ENCODE measurements at places on chromosomes 3 and 15.
A peak's percentile ranks its signal among the peaks of the same experiment; 100 is the strongest.

GRCh38 chr3:73291541-73291940, 230.1 kb downstream of the EBLN2 start:
- no peak for DNase-seq

DNA sequence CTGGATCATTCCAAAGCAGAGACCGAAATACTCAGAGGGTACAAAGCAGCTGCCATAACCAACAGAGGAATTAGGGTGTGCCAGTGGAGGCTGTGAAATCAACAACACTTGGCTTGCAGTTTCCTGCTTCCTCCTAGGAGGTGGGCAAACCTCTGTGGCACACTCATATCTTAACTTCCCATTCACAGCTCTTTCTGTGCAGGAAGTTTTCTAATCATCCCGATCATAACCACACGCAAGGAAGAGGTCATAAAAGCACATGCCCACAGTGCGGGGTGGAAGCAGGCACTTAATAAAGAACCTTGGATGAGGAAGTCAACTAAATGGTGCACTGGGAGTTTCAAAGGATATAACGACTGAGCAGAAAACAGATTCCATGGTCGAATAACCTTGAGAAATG, 5.1 kb downstream of the SCAMP2 start:
- no peak for DNase-seq

DNA sequence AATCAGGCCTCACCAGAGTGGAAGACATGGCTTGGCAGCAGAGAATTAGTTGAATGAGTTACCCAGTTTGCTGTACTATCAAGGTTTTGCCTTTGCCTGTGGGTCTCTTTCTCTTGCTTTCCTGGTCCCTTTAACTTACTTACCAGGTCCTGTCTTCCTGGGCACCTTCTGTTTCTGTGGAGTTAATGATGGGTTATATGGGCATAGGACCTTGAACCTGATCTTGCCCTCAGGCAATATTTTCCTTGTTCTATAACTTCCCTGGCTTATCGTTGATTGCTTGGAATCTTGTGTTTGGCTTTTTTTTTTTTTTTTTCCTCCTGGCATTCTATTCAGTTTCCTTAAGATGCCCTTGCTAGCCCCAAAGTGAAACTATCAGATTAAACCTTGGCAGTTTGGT, 106.8 kb downstream of the HHLA2 start:
- DNase-seq, result no peak

DNA sequence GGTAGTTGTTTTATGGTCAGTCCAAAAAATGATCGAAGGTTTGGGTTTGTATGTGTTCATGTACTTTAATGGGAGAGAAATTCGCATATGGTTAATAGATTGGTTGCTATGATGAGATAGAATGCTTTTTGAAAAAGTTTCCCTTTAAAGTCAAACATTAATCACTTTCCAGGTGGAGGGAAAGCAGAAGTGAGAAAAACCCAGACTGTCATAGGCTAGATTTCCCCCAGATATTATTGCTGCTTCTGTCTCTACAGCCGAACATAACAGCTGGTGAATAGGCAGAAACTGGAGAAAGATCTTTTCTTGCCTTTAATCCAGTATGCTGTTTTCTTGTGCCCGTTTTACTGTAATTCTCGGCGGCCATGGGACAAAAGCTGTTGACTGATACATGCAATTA, 287.6 kb downstream of the SOX2 start:
- no peak for DNase-seq

GRCh38 chr3:96017556-96017955, 796.8 kb upstream of the EPHA6 start:
- no peak for DNase-seq

DNA sequence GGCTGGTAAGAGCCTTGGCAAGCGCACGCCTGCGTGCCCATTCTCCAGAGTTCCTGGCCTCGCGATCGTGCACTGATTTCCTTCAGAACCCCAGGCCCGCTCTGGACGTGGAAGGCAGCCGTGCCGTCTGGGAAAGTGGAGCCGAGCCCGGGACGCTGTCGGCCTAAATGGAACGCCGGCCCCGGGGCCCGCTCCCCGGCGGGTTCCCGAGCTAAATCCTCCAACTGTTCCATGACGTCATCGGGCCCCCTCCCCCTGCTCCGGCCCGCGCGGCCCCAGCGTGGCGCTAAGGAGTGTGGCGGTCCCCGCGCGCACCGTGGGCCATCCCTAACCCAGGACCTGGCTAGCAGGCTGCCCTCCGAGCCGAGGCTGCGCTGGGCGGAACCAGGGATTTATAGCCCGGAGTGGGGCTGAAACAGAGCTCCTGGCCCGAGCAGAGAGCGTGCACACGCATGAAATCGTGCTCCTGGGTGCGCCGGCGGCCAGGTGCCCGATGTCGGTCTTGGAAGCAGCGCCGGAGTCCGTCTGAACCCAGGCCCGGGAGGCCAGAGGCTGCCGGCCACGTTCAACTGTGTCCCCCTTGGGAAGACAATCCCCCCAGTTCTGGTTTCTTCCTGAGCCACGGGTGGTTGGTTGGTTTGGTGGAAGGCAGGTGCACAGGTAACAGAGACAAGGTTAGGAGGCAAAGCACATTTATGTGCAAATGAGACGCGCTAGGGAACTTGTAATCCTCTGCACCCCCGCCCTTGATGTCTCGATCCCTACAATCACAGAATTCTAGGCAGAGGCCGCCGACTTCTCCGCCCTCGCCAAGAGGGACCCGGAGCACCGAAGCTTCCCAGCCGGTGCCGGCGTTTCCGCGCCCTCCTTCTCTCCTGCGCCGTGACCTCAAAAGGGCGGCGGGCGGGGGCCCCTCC, 84.9 kb upstream of the ETV5 start:
- no peak for DNase-seq

GRCh38 chr3:7518026-7518425, 657.1 kb downstream of the GRM7 start:
- DNase-seq, result no peak

GRCh38 chr3:11613319-11613718, 30.4 kb downstream of the VGLL4 start:
- DNase-seq, result no peak

GRCh38 chr3:131976448-131976847, 58.4 kb downstream of the CPNE4 start:
- DNase-seq, result no peak

DNA sequence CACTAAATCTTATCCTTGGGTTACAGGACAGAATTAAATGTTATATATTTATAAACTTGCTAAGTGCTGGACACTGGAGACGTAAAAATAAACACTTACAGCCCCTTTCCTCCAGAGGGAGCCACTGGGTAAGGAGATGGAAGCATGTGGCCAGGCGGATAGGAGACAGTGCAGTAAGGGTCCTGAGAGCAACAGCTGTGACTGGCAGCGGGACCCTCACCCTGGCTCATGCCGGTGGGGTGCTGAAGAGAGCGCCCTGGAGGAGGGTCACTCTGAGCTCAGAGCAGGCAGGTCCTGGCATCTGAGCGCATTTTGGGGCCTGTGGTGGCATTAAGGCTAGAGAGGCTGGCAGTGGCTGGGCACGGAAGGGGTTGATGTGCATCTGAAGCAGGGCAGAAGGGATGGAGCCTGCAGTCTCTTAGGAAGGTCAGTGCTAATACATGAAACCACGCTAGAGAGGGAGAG, 16.0 kb downstream of the SEC61A1 start:
- no peak for DNase-seq

DNA sequence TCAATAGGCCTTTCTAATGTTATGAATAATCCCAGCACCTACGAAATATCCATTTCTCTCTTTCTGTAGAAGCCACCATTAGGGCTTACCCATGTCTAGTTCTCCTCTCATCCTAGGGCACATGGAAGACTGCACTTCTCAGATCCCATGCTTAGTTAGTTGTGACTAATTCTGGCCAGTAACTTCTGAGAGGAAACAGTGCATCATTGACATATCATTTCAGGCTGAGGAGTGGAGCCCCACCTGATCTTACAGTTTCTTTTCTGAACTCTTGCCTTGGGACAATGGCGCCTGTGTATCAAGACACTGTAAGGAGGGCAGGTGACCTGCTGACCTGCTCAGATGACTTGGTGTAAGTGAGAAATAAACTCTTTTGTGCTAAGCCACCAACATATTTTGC, 39.4 kb upstream of the TBL1XR1 start:
- DNase-seq, result no peak

DNA sequence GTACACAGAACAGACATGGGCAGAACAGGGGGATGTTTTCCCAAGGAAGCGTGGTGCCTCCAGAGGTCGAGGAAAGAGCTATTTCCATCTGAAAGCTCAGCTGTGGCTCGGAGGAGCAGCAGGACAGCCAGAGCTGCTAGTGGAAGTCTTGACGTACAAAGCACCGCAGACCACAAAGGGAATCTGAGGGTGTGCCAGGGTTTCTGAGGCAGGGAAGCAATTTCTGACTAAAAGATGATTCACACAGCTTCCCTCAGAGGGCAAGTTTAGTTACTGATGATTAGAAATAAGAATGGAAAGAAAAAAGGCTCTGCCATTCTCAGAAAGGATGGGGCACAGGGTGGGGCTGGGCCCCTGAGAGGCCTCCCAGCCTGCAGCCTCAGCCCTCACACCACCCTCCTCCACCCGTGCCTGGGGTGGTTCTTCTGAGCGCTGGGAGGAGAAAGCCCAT, 45.8 kb upstream of the SEC13 start:
- DNase-seq, result no peak

DNA sequence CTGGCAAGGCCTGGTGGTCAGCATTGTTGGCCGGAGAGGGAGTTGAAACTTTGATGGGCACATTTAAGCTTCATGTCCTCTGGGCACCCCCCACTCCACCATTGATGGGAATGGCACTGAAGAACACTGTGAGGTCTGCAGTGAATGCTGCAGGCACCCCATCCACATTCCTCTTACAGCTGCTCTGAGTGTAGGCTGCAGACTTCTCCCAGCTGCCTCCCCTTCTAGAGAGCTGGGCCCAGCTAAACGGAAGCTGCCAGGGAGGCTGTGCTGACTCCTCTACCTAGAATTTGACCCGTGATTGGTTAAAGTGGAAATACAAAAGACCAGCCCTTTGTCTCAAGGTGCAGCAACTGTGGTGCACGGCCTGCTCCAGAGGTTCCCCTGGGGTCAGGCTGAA, 10.6 kb downstream of the TMEM158 start:
- DNase-seq, result no peak

DNA sequence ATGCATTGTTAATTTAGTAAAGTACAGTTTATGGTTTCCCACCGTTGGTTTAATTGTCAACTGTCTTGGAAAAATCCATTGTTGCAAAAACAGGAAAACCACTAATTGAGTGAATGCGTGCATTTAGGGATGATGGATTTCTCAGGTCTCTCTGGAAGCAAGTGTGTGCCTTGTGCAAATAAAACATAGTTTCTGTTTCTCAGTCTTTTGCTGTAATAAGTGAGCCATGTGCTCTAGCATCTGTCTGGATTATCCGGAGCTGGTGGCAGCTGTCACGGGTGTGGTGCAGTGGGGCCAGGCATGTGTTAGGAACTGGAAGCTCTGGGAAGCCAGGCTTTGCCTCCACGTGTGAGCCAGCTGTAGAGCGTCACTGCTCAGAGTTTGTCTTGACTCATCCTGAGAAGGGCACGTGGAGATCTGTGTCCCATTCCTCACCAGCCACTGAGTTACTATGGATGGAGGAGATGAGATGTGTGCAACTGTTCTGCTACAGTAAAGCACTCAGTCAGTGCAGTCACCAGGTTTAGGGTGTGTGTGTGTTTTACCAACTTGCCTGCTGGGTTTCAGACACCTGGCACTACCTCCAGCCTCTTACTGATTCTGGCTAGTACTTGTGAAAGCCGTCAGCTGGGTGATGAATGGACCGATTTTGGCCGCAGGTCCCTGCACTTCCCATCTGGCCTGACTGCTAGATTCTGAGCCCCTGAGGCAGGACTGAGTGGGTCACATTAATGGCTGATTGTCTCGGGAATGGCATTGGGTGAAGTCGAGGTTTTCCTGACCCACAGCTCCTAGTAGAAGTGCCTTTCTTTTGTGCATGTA, 7.2 kb downstream of the APBA2 start:
- DNase-seq, result no peak

DNA sequence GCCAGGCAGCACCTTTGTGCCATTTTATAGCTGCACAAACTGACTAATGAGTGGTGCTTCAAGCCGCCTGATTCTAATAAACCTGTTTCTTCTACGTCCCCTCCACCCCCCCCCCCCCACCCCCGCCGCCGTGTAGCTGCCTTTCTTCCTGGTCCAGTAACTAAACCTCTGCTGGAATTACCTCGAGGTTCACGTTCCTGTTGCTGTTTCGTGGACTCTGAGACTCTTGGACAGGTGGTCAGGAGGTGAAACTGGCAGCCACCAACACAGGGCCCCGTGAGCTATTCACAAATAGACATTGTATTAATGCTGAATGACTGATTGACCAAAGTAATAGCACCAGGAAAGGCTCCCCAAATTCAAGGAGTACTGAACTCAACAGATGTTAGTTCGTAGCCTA, 73.9 kb downstream of the TRIM69 start:
- DNase-seq, result no peak

GRCh38 chr3:72341920-72342319, 506.3 kb downstream of the SHQ1 start:
- no peak for DNase-seq

GRCh38 chr3:81442758-81443456, 318.5 kb downstream of the GBE1 start:
- no peak for DNase-seq

DNA sequence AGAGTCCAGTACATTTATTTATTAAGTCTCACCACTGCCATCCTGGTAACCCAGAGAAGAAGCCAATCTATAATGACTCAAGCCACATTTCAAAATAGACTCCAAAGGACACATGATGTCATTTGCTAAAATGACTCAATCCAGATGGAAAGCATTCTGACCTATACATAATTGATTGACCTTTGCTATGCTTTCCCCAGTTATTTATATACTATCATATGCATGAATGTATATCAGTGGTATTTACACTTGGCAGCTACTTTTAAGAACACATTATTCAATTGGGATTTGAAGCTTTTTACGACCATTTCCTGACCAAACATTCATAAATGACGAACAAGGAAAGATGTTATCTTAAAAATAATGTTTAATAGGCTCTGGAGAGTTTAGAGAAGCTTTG, 297.2 kb downstream of the FHIT start:
- DNase-seq, result peak; percentile 45

GRCh38 chr3:16871915-16872842, 12.6 kb upstream of the PLCL2 start:
- no peak for DNase-seq

GRCh38 chr3:2862366-2862765, 247.8 kb downstream of the IL5RA start:
- no peak for DNase-seq

DNA sequence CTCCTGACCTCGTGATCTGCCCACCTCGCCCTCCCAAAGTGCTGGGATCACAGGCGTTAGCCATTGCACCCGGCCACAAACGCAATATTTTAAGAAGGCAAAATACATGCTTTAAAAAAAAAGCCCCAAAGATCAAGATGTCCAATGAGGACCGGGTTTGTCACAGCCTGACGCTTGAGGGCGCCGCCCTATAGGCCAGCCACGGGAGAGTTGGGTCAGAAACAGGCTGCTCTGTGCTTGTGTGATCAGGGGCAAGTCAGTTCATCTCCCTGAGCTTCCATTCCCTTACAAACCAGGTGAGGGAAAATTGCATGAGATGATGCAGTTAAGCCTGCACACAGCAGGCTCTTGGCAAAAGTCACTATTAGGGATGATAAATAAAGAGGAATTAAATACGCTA, 23.9 kb downstream of the FAM174B start:
- DNase-seq, result no peak
